ENCODE measurements at places on chromosomes 7 and 10.

DNA sequence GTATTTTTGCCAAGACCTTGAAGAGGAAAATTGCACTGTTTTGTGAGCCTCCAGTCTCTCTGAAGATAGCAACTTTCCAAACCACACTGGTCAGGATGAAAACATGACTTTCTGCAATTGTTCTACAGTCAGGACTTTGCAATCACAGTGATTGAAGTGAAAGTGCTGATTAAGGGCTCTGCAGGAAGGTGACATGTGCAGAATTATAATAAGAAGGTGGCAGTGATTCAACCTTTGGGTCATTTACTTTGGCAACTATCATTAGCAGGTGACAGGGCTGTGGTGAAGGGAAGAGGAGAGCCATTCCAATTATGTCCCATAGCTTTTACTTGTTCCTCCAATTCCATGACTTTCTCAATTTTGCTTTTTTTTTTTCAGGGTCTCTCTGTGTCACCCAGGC is 350.0 kb upstream of the FZD8 start:
- no peak for DNase-seq

GRCh38 chr7:79091661-79092060 is 361.8 kb downstream of the MAGI2 start:
- DNase-seq, result no peak

DNA sequence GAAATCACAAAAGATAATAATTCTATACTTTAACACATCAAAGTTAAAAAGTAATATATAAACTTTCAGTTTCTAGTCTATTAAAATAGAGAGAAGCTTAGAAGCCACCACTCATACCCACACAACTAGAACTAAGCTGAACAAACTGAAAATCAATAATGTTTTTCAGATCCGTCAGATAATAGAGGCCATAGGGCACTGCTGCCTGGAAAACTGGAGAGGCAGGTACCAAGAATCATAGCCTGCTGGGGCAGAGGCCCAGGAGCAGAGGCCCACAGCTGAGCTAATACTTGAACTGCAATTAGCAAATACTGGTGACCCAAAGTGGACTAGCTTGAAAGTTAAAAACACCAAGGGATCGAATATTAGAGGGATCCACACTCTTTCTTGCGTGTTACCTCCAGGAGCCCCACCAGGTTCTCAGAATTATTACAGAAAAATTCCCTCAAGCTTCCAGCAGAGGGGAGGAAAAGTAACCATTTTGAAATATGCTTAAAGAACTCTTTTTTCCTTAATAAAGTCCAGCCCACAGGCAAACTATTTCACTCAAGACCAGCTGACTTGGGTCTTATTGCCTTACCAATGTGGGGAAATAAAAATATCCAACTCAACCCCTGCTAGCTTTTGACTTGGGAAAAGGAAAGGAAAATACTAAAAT is 774.1 kb upstream of the IGFBP3 start:
- DNase-seq, result no peak

DNA sequence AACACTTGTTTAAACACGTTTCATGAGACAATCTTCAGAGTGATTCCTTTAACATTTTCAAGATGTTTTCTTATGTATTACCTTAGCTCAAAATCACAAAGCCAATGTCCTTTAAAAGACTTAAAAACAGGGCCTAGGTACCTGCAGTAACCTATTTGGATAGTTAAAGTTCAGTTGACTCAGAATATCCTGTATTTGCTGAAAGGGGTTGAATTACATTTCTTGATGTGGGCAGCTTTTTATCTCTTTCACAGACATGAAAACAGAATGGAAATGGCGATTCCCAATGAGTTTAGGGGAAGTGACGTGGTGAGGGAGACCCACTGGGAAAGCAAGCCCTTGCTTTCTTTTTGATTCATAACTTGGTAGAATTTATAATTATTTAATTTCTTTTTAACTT is 324.4 kb upstream of the AOAH start:
- DNase-seq, result no peak

DNA sequence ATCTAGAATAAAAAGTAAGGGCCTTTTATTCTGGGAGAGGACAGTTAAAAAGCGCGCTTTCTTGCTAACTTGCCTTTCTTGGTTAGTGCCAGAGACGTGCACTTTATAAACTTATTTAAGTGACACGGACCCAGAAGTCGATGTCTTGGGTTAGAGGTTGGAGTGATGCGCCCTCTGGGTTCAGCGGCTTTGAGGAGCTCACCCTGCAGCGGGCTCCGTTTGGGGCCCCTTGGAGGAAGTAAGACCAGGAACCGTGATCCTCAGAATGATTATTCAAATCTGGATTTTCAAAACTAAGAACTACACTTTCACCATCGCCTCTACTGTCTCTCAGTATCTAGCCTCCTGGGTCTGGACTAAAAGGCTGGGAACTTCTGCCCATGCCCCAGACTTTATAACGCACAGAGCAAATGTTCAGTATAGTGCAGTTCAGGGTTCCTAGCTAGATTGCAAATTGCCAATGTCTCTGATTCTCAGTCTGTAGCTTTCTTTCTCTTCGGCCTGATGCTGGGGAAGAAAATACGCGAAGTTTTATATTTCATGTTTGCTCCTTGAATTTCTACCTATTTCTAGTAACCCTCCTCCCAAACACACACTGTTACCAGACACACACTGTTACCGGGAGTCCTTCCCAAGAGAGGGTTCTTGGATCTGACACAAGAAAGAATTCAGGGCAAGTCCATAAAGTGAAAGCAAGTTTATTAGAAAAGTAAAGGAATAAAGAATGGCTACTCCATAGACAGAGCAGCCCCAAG is 18.6 kb upstream of the SMO start:
- peak; percentile 64 for DNase-seq

DNA sequence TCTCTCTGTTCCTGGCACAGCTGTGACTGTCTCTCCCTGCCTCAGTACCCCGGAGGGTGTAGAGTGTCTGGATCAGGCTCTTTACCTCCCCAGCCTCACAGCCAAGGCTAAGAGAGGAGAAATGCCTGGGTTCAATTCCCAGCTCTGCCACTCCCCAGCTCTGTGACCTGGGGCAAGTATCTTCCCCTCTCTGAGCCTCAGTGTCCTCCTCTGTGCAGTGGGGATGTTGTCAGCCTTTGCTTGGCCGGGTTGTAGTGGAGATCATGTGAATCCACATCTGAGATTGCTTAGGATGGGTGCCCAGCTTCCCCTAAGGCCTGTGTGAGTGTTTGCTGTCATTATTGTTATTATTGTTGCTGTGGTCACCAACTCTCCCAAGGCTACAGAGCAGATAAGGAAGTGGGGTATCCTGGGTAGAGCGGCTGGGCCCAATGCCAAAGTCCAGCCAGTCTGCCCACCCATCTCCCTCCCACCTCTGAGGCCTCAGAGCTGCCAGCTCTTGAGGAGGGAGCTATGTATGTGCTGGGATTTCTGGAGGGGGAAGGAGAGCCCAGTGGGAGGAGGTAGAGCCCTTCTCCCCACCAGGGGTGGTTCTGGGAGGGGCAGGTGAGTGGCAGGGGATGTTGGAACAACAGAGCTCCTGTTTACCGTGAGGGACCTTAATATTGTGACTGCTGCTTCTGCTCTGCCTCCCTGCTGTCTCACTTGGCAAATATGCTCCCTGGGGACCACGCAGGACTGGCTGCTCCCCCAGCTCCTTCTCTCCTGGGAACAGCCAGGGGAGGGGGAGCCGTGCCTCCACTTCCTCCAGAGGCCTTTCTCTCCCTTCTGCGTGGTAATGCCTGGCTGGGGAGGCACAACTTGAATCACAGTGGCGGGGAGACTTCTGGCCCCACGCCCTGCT is 170.5 kb downstream of the RPS24 start:
- DNase-seq, result no peak

GRCh38 chr7:5423306-5423975 is at the start of gene TNRC18:
TSS of gene TNRC18 (minus strand) at chr7:5423834. CDS start at chr7:5421246, 2,588 bp downstream.
- peak; percentile 33 for DNase-seq

DNA sequence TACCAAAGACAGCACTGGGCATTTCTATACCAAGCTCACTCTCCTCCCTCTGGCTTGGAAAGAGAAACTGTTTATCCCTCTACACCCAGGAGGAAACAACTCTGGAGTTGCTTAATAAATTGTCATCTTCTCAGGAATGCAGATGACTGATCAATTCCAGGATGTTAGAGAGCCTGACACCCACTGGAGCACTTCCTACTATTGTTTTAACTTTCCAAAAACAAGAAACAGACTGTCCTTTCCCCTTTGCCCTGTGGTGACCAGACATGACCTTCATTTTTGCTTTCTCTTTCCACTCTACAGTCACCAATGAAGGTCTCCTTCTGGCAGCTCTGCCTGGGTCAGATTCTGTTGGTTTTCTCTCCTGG is 19.6 kb downstream of the GIMAP4 start:
- peak; percentile 48 for DNase-seq
